ENCODE measurements at places on chromosomes 1 and 21. TPM values are rescaled to one million over a fixed set of nuclear protein-coding genes. Genes with fewer than 3 reads are reported as not detected.

GRCh38 chr21:35226968-35227744 is 178.1 kb upstream of the RUNX1 start:
- no peak for DNase-seq

The SAMD13 gene
- 2.6 TPM for polyA plus RNA-seq

DNA sequence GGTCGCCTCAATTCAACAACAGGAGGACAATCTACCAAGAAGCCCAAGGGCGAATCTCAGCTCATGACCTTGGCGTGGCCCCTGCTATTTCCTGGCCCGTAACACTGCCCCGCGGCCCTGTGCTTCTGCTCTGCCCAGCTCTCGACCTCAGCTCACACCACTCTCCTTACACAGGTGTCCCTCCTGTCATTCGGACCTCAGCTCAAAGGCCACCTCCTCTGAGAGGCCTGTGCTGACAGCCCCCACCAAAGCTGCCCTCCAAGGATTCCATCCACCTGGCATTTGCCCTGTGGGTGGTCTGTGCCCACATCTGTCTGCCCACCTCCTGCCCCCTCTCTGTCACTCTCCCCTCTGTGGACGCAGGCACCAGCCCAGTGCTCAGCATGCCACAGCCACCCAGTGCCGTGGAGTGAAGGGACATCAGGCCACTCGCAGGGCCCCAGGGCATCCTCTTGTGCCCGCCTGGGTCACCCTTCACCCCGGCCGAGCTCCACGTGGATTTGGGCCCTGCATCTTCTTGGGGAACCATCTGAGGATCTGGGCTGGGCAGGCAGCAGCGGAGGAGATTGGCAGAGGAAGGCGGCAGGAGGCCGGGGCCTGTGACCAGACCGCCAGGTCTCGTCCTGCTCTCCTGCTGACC is 70.3 kb downstream of the DHRS3 start:
- DNase-seq: no peak

The NCDN gene
- 25.7 TPM for polyA plus RNA-seq

GRCh38 chr1:48235652-48236051 is 13.1 kb downstream of the SLC5A9 start:
- DNase-seq: no peak

DNA sequence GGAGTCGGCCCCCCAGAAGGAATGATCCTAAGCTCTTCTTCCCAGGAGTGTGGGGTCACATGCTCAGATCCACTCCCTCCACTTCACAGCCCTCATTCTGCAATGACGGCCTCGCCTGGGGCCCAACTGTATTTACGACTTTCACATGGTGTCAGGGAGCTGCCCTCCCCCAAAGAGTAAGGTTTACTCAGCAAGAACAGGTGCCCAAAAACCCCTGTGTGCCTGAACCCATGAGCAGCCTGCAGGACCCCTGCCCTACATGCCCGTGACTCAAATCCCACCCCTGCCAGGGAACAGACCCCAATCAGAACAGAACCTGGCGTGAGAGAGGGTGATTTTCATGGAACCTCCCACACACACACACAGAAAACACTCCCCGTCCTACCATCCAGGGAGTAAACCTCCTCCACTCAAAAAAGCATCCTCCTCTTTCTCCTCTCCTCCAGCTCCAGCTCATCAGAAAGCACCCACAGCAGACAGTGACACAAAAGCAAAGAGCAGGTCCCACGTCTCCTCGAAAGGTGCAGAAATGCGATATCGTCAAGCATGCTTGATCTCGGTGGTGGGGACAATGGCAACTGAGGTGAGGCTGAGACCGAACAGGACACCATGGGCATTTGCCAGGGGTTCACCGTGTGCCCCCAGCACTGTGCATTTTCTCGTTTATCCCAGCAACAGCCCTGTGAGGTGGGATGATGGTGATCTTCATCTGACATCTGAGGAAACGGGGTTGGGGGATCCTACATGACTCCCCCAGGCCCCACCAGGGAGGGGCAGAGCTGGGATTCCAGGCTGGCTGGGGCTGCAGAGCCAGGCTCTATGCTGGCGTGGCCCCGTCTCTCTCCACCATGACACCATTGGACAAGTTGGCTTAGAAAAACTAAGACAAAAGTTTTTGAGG is 397.9 kb downstream of the NPHP4 start:
- DNase-seq: no peak

DNA sequence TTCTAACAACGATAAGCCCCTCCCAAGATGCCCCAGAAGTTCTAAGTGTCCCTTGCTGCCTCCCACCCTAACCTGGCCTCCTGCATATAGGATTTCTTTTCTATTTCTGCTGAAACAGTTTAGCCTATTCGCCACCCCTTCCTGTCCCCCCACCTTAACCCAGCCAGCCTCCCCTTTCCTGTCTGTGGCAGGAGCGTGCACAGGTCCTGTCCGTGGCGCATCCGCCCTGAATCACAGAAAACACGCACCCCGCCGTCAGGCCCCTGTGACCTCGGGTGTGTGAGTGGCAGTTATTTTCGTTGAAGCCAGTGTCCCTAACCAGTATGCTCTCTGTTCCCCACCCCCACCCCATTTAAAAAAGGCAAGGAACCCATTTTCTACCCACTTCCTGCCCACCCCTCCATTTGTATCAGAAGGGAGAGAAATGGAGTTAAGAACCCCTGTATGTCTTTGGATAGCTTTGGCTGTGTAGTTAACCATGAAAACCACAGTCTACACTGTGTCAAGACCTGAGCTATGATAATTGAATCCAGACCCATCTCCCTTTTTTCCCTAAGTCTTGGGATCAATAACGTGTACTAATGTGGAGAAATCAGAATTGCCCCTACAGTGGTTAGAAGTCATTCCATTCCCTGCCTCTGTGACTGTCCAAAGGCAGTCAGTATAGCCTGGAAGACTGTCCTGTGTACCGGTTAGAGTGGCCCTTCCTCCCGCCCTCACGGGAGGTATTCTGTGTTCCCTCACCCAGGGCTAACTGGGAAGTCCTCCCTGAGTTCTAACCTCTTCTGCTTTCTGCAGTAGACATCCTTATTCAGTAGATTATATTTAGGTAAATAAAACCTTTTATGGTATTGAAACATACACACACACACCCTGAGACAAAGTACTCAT is 1.8 kb downstream of the PLEKHO1 start:
- DNase-seq: no peak

All from hepatocyte (in vitro differentiated cells).